ENCODE measurements at places on chromosomes 1 and 21. TPM values are rescaled to one million over a fixed set of nuclear protein-coding genes. Genes with fewer than 3 reads are reported as not detected.

Gene TNFAIP8L2
- total RNA-seq = 5.9 TPM

Gene IVL
- total RNA-seq = not detected

Gene LDLRAD1
- total RNA-seq = not detected

Gene SERTAD4
- not detected for total RNA-seq

Gene NBPF26
- 31.4 TPM for total RNA-seq

Gene CFHR4
- total RNA-seq = not detected
